ENCODE measurements at places on chromosomes 3 and 15.

DNA sequence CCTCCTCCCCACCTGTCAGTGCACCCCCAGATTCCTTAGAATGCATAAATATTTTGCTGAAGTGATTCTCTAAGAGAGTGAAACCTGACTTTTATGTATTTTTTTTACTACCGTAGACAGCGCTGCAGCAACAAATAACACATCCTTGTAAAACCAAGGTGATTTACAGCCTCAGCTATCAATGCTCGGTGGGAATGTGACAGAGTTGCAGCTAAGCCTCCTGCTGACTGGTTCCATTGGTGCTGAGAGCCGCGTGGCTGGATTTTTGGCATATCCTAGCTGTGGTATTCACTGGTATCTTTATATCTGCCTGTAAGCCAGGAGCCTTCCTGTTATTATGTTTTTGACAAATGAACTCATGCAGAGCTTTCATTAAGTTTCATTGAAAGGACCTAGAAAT, 11.0 kb downstream of the FGD5 start:
- DNase-seq: no peak

DNA sequence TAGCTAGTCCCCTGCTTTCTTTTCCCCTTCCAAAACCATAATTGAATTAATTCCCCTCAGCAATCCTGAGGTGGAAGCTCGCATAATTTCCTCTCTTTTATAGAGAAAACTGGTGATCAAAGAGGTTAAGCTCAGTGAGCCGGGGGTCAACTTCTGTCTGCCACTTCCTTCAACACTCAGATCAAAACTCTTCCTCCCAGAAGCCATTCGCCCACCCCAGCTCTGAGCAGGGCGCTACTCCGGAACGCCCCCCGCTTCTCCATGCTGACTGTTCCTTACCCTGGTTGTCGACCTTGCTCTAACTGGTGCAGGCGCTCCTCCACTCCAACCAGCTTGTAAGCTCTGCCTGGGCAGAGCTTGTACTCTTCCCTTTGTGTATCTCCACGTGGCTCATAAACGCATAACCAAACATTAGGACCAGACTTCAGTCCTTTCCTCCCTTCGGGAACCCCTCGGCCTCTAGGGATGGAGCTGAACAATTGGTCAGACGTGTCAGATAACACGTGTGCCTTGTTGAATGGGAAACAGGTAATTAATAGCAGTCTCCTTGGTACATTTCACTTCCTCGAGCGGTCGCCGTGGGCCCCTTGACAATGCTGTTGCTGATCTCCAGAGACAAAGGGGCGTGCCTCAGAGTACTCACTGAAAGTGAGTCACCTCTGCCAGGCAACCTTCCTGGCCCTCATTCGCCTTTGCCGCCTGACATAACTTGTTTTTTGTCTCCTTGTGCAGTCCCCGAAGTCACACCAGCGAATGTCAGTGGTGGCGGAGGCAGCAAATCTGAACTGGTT, 71.8 kb downstream of the IL5RA start:
- no peak for DNase-seq

DNA sequence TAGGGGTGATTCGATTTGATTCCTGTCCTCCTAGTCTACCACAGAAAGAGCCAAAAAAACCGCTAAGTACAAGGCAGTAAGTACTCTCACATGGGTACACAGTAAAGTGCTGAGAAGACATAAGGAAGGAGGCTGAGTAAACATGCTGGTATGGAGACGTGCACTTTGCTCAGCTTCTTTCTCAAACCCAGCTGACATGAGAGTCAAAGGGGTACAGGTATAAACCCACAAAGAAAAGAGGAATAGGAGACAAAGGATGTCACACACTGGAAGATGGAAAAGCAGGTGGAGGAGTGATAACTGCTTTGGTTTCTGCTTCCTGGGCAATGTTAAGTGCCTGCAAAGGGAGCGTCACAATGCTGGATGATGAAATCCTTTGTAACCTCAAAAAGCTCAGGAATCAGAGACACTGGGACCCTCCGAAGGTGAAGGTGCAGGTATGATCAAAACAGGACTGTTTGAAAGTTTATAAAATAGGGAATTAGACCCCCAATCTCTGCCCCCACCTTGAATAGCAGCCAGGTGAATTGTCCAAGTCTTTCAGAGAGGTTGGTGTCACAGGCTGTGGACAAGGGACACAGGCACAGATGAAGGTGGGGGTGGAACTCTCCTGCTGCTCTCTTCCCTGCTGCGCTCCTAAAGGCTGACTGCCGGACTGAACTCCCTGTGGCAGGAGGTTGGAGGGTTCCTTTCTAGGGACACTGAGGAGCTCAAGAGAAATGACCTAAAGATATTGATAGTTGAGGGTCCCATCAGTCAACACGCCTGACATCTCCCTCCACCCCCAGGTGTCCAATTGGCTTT, 101.8 kb downstream of the RAB11A start:
- no peak for DNase-seq

- DNase-seq: no peak
Measured at GRCh38 chr3:127715532-127715931, 42.8 kb downstream of the ABTB1 start.

DNA sequence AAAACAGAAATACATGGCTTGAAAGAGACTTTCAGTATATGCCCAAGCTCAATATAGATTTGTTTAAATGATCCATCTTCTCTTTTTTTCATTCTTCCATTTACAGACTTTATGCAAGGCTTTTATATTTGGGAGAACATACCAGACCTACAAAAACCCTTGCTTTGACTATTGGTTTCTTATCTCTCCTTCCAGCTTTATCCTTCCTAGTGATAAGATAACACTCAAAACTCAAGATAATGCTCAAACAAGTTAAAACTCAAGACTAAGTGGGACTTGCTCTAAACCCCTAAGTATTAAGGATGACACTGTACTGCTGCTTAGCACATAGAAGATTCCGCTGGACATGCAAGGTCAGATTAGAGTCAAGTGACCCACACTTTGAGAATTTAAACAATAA, 8.0 kb downstream of the TUSC7 start:
- DNase-seq: no peak

DNA sequence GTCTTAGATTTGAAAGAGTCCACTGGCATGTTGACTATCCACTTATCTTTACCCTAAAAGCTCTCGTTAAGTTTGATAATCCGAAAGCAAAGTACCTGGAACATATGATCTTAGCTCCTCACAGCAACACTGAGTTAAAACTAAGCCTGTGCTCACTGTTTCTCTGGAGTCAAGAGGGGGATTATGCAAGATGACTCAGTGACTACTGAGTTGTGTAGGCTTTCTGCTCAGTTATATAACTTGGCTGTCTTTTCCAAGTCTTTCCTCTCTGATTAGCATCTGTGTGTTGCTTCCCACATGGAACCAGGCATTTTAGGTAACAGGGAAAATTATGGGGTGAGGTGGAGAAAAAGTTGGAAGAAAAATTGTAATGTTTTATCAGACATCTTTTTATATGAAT, 31.2 kb upstream of the MYO5C start:
- no peak for DNase-seq

GRCh38 chr15:57158589-57158988, 217.7 kb upstream of the CGNL1 start:
- DNase-seq: no peak
